Naive thymus-derived CD8-positive, alpha-beta T cell (primary cell): ENCODE measurements at places on chromosomes 6 and 20.

DNA sequence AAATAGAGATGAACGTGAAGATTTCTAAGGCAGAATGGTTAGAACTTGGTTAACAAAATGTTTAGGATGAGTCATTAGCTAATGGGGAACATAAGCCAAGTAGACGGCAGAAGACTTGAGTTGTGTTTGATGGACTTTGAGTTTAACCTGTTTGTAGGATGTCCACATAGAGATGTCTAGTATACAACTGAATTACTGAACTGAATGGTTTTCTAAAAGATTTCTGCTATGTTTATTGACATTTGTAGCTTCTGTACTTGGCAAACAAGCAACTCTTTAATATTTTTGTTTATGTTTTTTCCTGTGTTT, 54.5 kb upstream of the DYNLRB1 start:
- H3K27ac ChIP-seq: no peak overlapping the region
- H3K4me1 ChIP-seq: peaks cover 13% of the 10 kb centered on the region
- H3K4me3 ChIP-seq: no peak overlapping the region
- no peaks in the 10 kb centered on the region for H3K27me3 ChIP-seq

- no peaks in the 10 kb centered on the region for H3K27me3 ChIP-seq
- no peak for DNase-seq
- peaks cover 18% of the 10 kb centered on the region for H3K4me1 ChIP-seq
- H3K36me3 ChIP-seq: no peaks in the 10 kb centered on the region
Observed at GRCh38 chr6:170184316-170184715, 106.6 kb downstream of the DLL1 start.

DNA sequence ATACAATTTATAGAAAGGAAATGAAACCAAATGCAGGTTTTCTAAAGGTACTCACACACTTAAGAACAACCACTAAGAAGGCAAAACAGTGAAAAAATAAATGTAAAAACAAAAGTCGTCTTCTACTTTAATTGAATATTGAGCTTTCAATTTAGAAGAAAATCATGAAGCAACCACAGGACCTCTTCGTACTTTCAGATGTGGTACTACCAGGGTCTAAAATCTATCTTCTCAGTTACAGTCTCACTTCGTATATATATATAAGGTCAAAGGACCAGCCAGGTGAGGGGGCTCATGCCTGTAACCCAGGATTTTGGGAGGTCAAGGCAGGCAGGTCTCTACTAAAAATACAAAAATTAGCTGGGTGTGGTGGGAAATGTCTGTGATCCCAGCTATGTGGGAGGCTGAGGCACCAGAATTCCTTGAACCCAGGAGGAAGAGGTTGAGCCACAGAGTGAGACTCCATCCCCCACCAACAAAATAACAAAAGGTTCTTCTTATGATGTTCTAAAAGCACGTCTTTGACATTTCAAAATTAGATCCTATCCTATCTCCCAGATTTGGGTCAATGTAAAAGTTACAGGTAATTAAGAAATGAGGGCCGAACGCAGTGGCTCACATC, 12.5 kb downstream of the ROMO1 start:
- peak overlapping the region; percentile 86 for H3K27ac ChIP-seq
- no peaks in the 10 kb centered on the region for H3K36me3 ChIP-seq
- DNase-seq: no peak
- no peaks in the 10 kb centered on the region for H3K27me3 ChIP-seq
- H3K4me1 ChIP-seq: peaks cover 27% of the 10 kb centered on the region

GRCh38 chr6:1774226-1774915, 164.7 kb downstream of the FOXC1 start:
- peak overlapping the region; percentile 96 for H3K27ac ChIP-seq
- DNase-seq: no peak
- H3K27me3 ChIP-seq: no peaks in the 10 kb centered on the region
- peaks cover 57% of the 10 kb centered on the region for H3K4me1 ChIP-seq

DNA sequence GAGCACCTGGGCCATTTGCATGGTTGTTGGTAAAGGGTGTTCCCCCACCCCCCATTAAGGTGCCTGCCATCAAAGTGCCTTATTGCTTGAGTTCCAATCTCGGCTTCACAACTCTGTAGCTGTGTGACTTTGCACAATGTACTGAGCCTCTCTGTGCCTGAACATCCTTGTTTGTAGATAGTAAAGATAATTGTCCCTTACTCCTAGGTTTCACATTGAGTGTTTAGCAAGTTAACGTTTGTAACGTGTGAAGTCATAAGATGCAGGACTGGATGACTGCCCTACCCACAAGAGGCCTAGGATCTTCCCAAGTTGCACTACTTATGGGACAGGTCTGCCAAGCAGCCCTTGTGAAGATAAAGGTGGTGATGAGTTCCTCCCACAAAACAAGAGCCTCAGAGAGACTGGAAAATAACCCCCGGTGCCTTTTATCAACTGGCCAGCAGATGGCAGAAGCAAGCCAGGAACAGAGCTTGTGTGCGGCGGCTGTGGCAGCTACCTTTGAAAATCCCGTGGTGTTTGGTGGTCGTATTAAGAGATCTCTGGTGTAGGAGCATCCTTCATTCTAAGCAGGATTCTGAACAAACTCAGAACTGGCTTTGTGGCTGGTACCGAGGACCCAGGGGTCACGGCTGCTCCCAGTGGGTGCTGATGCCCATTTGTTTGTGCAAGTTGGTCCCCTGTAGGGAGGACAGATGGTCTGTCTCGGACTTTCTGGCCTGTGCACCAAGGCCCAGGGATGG, 99.1 kb downstream of the CDH26 start:
- H3K27me3 ChIP-seq: no peaks in the 10 kb centered on the region
- DNase-seq: peak; percentile 72
- H3K36me3 ChIP-seq: no peaks in the 10 kb centered on the region

DNA sequence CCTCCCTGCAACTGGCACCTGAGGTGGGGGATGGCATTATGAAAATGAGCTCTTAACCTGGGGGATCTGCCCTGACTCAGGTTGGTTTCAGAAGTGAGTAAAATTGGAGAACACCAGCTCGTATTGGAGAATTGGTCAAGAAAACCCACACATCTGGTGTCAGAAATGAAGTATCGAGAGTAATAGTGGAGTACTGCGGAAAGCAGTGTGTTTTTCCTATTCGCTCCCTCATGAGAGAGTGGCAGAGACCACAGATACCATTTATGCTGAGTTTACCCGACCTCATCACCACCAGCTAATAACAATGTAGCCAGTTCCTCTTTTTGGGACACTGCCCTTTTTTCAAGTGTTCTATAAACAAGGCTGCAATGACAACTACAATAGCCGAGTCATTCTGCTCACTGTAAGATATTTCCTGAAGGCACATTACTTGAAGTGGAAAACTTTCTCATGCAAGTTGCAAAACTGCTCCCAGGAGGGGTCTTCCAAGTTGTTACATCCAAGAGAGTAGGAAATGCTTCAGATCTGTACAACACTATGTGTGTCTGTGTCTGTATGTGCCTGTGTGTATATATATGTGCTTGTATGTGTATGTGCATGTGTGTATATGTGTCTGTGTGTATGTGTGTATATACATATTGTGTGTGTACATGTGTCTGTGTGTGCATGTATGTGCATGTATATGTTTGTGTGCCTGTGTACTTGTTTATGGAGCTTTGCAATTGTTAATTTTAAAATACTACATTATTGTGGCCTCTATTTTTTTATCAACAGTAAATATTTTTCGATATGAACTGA, 106.0 kb upstream of the CST7 start:
- H3K4me3 ChIP-seq: no peak overlapping the region
- DNase-seq: no peak

DNA sequence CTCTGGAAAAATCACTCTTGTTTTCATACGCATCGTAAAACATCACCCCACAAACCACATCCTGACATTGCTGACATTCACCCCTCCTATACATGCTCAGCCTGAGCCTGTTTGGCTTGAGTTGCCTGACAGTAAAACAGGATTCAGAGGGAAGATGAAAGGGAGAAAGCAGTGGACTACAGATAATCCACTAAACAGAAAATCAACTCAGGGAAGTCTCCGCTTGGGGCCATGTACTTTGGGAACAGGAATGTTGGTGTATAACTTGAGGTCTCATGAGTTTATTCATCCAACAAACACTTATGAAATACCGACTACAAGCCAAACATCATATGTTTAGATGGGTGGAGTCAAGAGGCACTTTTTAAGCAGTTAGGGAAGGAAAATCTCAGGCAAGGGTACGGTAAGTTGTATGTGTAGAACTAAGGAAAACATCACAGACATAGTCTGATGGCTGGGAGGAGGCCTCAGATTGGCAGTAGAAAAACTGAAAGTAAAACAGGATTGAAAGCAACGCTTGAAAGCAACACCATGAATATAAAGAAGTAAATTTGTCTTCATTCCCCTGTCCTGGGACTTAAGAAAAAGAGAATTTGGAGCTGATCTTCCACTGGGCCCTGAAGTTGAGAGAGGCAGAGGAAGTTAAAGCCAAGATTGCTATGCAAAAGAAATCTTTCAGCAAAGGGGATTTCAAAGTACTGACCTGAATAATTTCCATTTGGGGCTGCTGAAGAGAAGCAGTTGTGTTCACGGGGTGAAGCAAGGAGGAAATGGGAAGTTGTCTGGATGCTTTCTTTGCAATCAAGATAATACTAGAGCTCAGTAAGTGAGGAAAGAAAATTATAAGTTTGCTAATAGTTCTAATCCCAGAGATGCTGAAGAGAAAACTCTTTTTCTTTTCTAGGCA, 28.8 kb downstream of the PDE7B start:
- no peaks in the 10 kb centered on the region for H3K27me3 ChIP-seq
- DNase-seq: peak; percentile 49
- H3K4me1 ChIP-seq: peaks cover 28% of the 10 kb centered on the region
- peak overlapping the region; percentile 83 for H3K4me3 ChIP-seq

DNA sequence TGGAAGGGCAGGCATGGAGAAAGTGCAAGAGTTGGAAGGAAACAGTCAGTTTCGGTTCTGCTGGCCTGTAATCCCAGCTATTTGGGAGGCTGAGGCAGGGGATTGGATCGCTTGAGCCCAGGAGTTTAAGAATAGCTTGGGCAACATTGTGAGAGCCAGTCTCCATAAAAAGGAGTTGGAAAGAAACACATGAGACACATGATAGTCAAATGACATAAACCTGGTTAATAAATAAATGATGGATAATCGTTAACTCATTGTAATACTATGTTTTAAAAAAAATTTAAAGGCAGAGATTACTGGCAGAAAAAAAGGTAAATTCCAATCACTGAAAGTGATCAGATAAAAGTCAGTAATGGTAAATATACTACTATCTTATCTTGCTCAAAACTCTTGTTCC, 37.2 kb upstream of the PHACTR1 start:
- no peak for DNase-seq
- peaks cover 6% of the 10 kb centered on the region for H3K27me3 ChIP-seq
- H3K4me3 ChIP-seq: no peak overlapping the region

- H3K4me3 ChIP-seq: no peak overlapping the region
- no peaks in the 10 kb centered on the region for H3K27me3 ChIP-seq
- H3K4me1 ChIP-seq: no peaks in the 10 kb centered on the region
- H3K36me3 ChIP-seq: no peaks in the 10 kb centered on the region
Observed at GRCh38 chr6:140540743-140541142, 1166.3 kb upstream of the CITED2 start.

DNA sequence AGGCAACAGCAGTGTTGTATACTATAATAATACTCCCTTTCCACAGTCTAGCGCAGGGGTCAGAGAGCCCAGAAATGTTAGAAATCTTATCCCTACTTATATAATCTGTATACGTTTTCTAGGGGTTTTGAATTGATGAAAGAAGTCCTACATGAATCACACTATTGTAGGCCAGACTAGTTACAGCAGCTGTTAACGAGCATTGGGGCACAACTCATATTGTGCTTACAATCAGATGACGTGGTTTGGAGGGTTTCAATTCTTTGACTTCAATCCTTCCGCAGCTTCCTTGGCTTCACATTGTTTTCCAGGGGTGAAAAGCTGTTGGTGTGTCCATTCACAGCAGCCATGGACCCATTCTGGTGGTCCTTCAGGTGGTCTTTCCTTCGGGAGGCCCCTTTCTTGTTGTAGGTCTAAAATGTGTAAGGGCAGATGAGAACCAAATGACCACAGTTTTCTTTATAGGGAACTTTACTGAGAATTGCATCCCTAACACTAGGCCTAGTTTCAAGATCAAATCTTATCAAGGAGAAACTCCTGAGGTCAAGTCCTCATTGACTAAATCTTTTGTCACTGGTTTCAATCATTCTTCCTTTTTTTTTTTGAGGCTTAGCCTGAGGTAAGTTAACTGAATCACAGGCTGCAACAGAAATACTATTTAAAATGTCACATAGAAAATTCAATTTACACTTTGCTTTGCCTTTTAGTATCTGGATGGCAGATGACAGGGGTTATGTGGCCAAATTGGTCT, 79.7 kb downstream of the ELOVL5 start:
- no peaks in the 10 kb centered on the region for H3K27me3 ChIP-seq
- H3K4me1 ChIP-seq: peaks cover 25% of the 10 kb centered on the region
- H3K36me3 ChIP-seq: peaks cover 24% of the 10 kb centered on the region
- H3K27ac ChIP-seq: no peak overlapping the region

- no peaks in the 10 kb centered on the region for H3K4me1 ChIP-seq
- no peaks in the 10 kb centered on the region for H3K36me3 ChIP-seq
- no peak overlapping the region for H3K27ac ChIP-seq
- no peak for DNase-seq
- peaks cover 33% of the 10 kb centered on the region for H3K27me3 ChIP-seq
- no peak overlapping the region for H3K4me3 ChIP-seq
Observed at GRCh38 chr6:168929871-168930450, 323.7 kb downstream of the THBS2 start.

DNA sequence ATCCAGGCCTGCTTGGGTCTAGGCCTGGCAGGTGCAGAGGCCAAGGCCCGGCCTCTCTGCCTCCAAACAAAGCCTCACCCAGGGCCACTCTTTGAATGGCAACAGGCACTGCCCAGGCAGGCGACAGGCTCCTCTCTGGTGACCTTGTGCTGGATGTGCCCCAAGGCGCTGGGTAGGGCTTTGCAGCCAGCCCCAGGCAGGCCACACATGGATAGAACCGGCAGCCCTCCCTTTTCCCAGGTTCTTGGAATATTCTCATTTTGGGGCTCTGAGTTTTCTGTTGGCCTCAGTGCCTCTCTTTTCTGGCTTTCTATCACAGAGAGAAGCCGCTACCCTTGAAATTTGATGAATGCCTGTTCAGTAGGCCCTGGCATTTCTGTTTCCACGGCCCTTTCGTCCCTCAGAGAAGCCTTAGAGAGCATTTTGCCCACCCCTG, 18.9 kb downstream of the PKIG start:
- DNase-seq: no peak
- H3K36me3 ChIP-seq: no peaks in the 10 kb centered on the region
- H3K27me3 ChIP-seq: no peaks in the 10 kb centered on the region
- H3K4me1 ChIP-seq: peaks cover 38% of the 10 kb centered on the region

GRCh38 chr6:42257614-42258013, 40.0 kb upstream of the MRPS10 start:
- no peak overlapping the region for H3K4me3 ChIP-seq
- H3K27ac ChIP-seq: no peak overlapping the region
- no peak for DNase-seq
- H3K36me3 ChIP-seq: peaks cover 67% of the 10 kb centered on the region

- H3K4me1 ChIP-seq: no peaks in the 10 kb centered on the region
- no peaks in the 10 kb centered on the region for H3K36me3 ChIP-seq
- H3K27ac ChIP-seq: no peak overlapping the region
- peaks cover 25% of the 10 kb centered on the region for H3K27me3 ChIP-seq
- no peak for DNase-seq
- no peak overlapping the region for H3K4me3 ChIP-seq
Observed at GRCh38 chr20:46230106-46230491, 78.2 kb downstream of the CDH22 start.
